ENCODE measurements at places on chromosomes 3 and 15.

- DNase-seq = peak; percentile 18
Measured at GRCh38 chr3:171460725-171461524, 720 bp upstream of the TNIK start.

- DNase-seq = no peak
Measured at GRCh38 chr3:71984843-71985613, 200.1 kb upstream of the PROK2 start.

GRCh38 chr3:73734211-73735089, 109.7 kb upstream of the PDZRN3 start:
- DNase-seq = no peak

GRCh38 chr3:77514766-77515165, 474.9 kb downstream of the ROBO2 start:
- no peak for DNase-seq

GRCh38 chr3:23869977-23870662, 46.7 kb downstream of the NKIRAS1 start:
- no peak for DNase-seq

DNA sequence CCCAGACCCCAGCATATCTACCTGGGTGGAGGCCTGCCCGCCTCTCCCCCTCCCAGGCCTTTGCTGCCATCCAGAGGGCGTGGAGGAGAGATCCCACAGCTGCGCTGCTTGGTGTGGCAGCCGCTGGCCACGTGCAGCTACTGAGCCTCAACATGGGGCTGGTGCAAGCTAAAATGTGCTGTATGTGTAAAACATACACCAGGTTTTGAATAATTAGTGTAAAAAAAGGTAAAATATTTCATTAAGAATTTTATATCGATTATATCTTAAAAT, 95.8 kb downstream of the SEC22A start:
- DNase-seq = no peak

DNA sequence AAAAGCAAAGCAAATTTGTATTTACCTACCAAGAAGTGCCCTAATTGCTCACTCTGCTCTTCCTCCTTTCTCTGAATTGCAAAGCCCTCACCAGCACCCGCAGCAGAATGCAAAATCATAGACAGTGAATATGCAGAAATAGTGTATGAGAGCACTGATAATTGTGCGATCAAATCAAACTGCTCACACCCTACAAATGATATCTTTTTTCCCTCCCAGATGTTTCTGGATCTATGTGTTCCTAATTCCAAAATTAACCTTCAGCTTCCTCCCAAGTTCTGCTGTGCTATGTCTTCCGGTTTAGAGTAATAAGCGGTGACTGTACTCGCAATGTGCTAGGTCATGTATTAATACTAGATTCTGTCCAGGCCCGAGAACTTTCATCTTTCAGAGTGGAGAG, 3.4 kb downstream of the GHSR start:
- no peak for DNase-seq

DNA sequence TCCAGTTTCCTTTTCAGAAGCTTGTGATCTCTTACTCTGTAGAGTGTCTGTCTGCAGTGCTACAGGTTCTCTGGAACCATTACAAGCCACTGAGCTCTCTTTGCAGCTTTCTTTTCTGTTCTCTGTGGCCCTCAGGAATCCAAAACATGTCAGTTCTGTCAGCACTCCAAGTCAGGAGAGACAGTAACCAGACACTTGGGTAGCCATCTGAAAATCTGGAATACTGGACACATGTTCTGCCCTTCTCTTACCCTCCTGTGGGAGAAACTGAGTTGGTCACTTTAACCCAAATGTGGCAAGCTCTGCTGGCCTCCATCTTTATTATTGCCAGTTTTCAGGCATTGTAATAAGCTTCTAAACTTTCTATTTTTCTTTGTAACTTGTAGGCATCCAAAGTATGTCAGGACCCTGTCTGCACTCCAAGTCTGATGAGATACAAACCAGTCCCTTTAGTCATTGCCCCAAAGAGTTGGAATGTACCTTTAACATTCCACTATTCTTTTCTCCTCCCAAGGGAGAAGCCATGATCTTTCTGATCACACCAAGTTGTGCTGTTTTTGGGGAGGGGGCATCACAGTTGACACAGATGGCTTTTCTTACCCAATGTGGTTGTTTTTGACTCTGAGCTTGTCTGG, 183.7 kb downstream of the DPH6 start:
- DNase-seq = no peak

- no peak for DNase-seq
Measured at GRCh38 chr3:89411201-89411600, 303.8 kb downstream of the EPHA3 start.

- no peak for DNase-seq
Measured at GRCh38 chr3:158463556-158463955, 107.4 kb upstream of the MLF1 start.

- no peak for DNase-seq
Measured at GRCh38 chr3:4977853-4978203, 1.4 kb upstream of the BHLHE40 start.

GRCh38 chr3:65268426-65268825, 580.6 kb upstream of the ADAMTS9 start:
- DNase-seq = no peak

DNA sequence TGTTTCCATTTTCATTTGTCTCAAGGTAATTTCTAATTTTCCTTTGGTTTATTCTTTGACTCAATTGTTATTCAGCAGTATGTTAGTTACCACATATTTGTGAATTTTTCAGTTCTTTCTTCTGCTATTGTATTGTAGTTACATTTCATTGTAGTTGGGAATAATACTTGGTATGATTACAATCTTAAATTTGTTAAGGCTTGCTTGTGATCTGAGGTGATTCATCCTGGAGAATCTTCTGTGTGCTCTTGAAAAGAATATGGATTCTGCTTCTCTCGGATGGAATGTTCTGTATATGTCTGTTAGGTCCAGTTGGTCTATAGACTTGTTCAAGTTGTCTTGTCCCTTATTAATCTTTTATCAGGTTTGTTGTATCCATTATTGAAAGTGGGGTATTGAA, 63.4 kb upstream of the VEPH1 start:
- no peak for DNase-seq

DNA sequence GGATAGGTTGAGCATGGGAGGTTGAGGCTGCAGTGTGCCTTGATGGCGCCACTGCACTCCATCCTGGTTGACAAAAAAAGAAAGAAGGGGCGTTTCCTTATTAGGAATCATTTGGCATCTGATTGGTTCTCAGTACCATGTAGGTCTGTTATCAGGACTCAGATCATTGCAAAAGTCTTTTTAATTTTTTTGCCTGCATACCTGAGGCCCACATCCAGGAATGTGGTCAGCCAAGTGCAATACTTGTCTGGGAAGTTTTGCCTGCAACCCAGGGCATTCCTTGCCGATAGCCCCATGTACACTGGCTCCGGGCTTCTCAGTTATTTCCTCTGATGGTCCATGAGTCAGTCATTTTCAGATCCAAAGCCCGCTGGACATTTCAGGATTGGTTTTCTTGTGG, 50.1 kb upstream of the CRTC3 start:
- no peak for DNase-seq

GRCh38 chr3:30657914-30658313, 51.5 kb downstream of the TGFBR2 start:
- DNase-seq = no peak

DNA sequence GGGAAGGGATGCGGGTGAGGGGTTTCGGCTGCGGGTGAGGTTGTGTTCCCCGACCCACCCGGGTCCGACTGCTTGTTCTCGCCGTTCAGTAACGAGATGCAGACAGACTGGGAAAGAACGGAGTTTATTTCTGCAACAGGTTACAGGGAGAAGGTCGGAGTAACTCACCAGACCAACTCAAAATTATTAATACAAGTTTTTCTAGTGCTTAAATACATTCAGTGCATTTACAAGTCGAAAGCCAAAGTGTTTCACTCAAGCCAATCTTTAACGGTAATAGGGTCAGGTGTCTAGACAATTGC, 492 bp upstream of the HIGD1A start:
- DNase-seq = no peak

GRCh38 chr3:10292505-10293419, at the start of gene GHRL:
TSS of gene GHRL (minus strand) at chr3:10292947. CDS start at chr3:10290180, 2,767 bp downstream.
- no peak for DNase-seq

DNA sequence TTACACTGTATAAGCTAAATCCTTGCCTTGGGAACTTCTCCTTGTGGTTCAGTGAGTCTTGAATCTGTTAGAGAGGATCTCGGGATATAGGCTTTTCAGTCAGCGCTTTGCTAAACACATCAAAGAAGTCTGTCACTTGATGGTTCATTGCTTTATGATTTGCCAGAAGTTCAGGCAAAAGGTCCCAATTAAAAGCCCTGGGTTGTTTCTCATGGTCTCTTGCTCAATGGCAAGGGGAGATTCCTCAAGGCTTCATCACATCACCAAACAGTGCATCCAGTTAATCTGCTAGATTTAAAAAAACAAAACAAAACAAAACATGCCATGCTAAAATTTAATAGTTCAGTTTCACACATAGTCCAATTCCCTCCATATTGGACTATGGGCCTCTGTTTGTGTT, 114.8 kb downstream of the FILIP1L start:
- no peak for DNase-seq

GRCh38 chr15:91407269-91407889, 307.3 kb downstream of the SV2B start:
- DNase-seq = no peak

DNA sequence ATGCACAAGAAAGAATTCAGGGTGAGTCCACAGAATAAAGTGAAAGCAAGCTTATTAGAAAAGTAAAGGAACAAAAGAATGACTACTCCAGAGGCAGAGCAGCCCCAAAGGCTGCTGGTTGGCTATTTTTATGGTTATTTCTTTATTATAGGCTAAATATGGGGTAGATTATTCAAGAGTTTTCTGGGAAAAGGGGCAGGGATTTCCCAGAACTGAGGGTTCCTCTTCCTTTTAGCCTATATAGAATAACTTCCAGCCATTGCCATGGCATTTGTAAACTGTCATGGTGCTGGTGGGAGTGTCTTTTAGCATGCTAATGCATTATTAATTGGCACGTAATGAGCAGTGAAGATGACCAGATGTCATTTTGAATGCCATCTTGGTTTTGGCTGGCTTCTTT, 13.6 kb downstream of the GLDN start:
- DNase-seq = no peak

GRCh38 chr3:71710906-71711494, 14.2 kb downstream of the EIF4E3 start:
- DNase-seq = no peak

- no peak for DNase-seq
Measured at GRCh38 chr3:59654123-59654479, 604.3 kb upstream of the CFAP20DC start.
